OCI-LY7 (cell line): ENCODE measurements at places on chromosomes 16 and 17.

DNA sequence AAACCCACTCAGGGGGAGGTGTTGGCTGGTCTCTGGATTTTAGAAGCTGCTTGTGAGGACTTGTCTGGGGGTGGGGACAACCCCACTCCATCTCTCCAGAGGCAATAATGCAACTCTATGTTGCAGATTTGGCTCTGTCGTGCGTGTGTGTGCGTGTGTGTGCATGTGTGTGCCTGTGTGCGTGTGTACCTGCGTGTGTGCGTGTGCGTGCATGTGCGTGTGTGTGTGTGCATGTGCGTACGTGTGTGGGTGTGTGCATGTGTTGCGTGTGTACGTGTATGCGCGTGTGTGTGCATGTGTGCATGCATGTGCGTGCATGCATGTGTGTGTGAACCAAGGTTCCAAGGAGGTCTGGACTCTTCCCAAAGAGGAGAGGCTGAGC is 120.4 kb upstream of the LHX1 start:
- no peak for DNase-seq

DNA sequence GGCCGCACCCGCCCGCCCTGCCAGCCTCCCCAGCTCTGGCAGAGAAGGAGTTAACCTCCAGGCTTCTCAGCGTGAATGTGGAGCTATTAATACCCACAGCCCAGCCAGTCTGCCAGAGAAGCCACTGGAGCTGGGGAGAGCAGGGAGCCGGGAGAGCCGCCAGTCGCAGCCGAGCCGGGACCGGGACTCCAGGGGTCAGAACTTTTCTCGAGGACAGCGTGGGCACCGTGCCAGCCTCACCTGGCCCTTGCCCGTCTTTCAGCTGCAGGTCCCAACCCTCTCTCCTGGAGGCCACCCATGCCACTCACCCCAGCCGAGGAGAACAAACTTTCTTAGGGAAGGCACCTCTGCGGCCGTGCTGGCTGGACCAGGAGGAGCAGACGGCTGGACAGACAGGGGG is 33.8 kb upstream of the SBK1 start:
- no peak for DNase-seq

DNA sequence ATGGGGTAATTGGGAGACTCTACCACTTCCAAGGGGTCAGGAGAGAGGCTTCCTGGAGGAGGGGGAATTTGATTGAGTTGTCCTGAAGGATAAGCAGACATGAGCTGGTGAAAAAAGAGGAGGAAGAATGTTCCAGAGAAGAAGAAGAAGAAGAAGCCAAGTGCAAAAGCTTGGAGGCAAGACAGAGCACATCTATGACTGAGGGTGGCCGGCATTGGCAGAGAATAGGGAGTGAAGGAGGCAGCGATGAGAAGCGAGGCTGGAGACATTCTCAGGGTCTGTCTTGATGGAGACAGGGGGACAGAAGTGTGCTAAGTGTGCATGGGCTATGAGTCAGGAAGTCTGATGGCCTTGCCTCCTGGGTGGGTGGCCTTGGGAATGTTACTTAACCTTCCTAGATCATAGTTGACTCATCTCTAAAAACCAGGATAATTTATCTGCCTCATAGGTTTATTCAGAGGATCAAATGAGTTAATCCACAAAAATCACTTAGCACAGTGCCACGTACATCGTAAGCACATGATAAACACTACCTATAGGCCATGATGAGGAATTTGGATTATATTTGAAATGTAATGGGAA is 171.7 kb downstream of the ABCC12 start:
- no peak for DNase-seq

GRCh38 chr16:82636485-82636884 is 9.7 kb downstream of the CDH13 start:
- DNase-seq, result no peak

- DNase-seq, result no peak
Measured at GRCh38 chr17:17191346-17191792, 14.8 kb downstream of the PLD6 start.

- DNase-seq, result no peak
Measured at GRCh38 chr17:78973792-78974520, 5.8 kb downstream of the LGALS3BP start.

DNA sequence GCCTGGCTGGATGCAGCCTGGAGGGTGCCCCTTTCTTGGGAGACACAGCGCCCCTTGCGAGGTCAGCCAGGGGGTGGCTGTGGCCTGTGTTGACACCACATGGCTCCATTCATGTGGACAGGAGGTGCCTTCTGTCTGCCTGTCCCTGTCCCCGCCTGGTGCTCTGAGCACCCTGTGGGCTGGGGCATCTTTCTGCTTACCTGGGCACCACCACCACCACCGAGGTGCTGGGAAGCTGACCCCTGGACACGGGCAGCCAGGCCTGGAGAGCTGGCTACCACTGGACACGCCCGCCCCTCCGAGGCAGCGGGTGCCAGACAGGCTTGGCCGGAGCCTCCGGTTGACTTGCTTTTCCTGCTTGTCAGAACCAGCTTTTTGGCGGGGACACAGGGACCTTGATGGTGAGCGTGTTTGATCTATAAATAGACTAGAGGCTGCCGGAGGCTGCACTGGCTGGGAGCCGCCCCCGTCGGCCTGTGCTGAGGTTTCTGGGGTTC is 121.3 kb upstream of the GSE1 start:
- no peak for DNase-seq

DNA sequence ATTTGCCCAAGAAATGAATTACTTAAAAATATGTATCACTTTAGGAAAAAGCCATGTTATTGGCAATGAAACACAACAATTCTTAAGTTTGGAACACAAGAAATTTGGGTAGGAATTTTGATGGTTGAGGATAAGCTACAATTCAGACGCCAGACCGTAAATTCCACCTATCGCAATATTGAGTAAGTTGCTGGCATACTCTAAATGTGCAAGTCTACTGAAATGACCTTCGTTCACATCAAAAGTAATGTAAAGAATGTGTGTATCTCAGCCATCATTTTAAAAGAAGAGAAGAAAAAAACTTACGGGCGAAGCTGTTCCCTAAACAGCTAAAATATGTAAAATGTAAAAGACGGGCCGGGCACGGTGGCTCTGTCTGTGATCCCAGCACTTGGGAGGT is 33.4 kb downstream of the UBE2G1 start:
- no peak for DNase-seq

- no peak for DNase-seq
Measured at GRCh38 chr16:9909072-9909825, 273.0 kb downstream of the GRIN2A start.

GRCh38 chr16:79171504-79171903 is 429.0 kb downstream of the MAF start:
- DNase-seq, result no peak
